Kidney capillary endothelial cell (primary cell): ENCODE measurements at places on chromosomes 7 and 10.

DNA sequence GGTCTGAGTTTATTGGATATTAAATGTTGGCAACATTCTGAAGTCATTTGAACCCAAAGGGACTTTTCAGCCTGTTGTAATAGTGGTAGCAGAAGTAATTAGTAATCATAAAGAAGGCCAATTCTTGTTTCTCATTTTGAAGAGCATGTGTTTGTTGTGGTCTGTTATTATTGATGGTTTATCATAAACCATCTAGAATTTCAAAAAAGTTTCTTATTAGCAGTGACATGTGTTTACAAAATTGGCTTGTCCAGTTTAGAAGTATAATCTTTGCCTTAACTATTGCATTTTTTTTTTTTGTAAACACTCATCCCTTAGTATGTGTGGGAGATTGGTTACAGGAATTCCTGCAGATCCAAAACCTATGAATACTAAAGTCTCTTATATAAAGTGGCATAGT lies 177.8 kb downstream of the BBS9 start:
- no peak for DNase-seq

- DNase-seq: peak; percentile 79
Observed at GRCh38 chr7:30412782-30413504, 65.6 kb downstream of the NOD1 start.

DNA sequence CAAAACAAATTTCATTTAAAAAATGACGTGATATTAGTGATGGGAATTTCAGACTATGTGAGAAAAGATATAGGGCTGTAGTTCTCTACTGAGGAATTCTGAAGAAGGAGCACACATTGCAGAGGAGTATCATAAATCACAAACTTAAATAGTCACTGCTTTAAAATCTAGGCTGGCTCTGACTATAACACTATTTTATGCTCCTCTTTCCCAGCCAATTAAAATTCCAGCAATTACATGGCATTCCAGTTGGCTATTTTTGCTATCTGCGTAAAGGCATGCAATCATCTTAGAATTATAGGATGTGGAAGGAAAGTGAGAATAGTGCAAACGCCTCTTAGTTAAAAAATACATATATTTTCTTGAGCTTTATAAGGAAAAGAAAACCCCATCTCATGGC lies 123.1 kb downstream of the GNAI1 start:
- DNase-seq: no peak

DNA sequence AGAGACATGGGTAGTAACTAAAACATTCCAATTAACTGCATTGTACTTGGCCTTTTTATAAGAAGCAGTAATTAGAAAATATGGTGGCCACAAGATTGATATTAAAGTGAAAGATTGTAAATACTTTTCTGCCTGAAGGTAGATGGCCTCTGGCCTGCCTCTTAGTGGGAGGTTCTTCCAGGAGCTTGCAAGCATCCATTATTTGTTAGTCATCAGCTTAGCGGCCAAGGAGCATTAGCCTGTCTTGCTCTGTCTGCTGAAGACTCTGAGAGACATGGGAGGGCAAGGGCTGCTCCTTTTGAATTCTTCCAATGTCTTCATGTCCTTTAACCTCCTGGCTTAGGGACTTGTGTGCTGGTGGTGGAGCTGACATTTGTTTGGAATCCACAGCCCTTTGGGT lies 80.4 kb downstream of the TCF7L2 start:
- no peak for DNase-seq

GRCh38 chr10:1299041-1299726 lies 243.0 kb downstream of the WDR37 start:
- DNase-seq: no peak

DNA sequence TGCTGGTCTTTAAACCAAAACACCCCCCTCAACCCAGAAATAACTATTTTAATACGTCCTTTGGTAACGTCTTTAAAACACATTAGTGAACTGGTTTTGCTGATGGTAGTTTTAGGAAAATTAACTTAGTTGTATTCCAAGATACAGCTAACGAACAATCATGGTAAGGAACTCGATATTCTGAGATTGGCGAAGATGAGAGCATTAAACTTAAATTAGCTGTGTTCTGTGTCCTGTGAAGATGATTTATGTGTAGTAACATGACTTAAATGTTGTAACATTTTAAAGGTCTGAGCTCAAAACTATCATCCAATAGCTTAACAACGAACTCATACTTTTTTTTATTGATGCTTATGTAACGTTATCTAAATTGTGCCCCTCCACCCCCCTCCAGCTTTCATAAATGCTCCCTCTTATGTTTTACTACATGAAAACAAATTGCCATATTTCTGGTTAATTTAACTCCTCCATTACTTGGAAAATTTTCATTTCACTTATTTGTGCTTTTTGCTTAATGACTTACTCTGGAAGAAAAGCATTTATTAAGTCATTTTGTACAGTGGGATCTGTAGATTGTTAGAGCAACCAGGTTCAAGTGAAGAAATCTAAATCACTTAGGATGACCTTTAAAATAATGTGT lies 1.7 kb downstream of the SDK1 start:
- no peak for DNase-seq

- no peak for DNase-seq
Observed at GRCh38 chr7:23226844-23227450, 19.6 kb upstream of the GPNMB start.

GRCh38 chr10:99926925-99927720 lies 82.6 kb downstream of the DNMBP start:
- peak; percentile 40 for DNase-seq

DNA sequence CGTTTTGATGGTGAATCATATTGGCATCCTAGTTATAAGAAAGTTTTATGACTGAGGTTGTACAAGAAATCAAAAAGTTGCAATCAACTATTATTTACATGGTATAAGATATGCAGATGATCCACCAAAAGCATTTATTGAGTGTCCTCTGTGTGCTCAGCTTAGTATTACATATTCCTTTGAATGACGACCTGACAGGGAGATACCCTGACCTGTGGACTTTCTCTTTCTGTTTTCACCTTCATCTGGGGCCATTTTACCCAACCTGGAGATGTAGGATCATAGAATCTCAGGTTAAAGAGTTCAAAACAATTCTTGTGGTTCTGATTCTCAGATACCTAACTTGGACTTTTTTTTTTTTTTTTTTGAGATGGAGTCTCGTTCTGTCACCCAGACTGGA lies 269.1 kb upstream of the SORCS1 start:
- DNase-seq: no peak

GRCh38 chr10:86250399-86250798 lies 116.2 kb downstream of the GRID1 start:
- DNase-seq: no peak

GRCh38 chr10:58177362-58177947 lies 90.2 kb downstream of the IPMK start:
- DNase-seq: peak; percentile 51

DNA sequence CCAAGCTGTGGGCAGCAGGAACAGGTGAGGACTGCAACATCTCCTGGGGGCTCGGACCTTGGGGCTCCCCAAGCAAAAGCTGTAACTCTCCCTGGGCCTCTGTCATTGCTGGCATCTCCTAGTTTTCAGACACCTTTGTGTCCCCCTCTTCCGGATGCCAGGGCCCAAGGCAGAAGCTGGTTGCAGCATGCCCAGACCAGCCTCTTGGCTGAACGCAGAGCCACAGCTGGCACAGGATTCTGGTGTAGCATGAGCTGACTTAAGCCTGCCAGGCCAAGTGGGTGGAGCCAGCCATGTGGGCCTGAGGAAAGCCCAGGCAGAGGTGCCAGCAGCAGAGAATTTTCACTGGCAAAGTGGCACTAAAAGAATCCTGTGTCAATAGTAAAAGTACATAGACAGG lies 43.5 kb downstream of the ZWINT start:
- DNase-seq: no peak

GRCh38 chr7:73436031-73436929 lies 2.7 kb downstream of the FZD9 start:
- DNase-seq: no peak

DNA sequence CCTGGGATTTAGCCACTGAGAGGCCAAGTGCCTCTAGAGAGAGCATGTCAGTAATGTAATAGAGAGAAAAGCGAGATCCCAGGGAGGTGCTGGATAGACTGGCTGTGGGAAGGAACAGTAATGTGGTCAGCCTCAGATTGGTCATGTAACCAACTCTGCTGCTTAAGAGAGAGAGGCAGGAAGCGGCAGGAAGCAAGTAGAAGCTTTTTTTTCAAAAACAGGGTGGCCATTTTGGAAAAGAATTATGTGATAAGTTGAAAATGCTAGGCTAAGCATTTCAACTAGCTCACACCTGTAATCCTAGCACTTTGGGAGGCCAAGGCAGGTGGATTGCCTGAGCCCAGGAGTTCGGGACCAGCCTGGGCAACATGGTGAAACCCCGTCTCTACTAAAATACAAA lies 3.7 kb upstream of the PCOLCE start:
- no peak for DNase-seq

GRCh38 chr10:130748409-130749057 lies 563.0 kb downstream of the TCERG1L start:
- DNase-seq: no peak

DNA sequence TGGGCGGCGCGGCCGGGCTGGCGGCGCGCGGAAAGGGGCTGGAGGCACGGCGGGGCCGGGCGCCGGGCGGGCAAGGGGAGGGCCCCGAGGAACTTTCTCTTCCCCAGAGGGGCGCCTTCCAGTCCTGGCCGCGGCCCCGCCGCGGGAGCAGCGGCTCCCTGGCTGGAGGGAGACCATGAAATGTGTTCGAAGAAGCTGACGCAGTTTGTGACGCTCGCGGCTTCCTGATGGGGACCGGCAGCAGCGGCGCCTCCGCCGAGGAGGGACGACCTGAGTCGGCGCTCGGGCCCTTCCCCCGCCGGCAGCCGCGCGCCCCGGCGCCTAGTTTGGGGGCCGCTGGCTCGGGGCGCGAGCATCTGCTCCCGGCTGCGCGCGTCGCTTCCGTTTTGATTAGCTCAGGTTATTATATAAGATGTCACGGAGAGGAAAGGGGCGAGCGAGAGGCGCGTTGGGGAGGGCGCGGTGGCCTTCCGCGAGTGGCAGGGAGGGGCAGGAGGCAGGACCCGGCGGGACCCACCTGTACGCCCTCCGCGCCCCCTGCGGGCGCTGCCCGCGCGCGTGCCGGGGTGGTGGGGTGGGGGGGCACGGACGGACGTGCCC lies 57.1 kb upstream of the PCGF5 start:
- DNase-seq: peak; percentile 58

- DNase-seq: no peak
Observed at GRCh38 chr10:122249991-122250750, 20.9 kb upstream of the BTBD16 start.

GRCh38 chr7:11843113-11843765 lies 11.2 kb upstream of the THSD7A start:
- DNase-seq: no peak

DNA sequence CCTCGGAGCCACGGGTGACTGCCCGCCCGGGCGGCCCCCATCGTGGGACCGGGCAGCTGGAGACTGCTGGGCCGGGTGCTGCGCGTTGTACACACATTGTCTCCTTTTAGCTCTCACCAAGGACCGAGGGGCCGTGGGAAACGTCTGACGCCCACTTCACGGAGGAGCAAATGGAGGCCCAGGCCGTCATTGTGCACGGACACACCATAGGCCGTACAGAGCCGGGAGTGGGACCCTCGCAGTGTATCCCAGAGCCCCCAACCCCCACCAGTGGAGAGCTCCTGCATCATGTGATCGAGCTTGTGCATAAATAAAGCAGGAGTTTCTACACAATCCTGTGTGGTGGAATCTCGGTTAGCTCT lies 722 bp downstream of the DENND10 start:
- DNase-seq: no peak

DNA sequence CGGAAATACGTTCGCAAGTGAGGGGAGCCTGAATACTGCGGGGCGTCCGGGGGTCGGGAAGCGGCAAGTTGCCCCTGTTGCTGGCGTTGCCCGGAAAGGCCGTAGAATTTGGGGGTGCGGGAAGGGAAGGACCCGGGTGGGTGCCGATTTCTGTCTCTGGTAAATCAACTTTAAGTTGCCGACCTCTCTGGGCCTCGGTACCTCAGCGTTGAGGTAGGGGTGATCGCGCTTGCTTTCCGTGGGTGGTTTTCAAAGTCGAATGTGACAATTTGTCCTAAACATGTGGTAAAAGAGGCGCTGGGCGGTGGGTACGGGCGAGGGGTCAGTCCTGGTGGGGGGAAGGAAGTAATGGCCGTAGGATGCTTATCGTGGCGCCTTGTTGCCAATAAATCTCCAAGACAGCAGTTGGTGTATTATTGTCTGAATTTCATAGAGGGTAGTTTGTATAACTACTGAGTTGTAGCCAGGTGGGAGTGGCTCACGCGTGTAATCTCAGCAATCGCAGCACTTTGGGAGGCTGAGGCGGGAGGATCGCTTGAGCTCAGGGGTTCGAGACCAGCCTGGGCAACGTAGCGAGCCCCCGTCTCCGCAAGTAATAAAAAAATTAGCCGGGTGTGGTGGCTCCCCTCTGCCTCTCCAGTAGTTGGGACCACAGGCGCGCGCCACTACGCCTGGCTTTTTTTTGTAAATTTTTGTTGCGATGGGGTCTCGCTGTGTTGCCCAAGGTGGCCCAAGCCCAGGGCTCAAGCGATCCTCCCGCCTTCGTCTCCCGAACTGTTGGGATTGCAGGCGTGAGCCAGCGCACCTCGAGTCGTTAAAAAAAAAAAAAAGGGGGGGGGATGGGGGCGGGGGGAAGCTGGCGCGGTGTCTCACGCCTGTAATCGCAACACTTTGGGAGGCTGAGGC lies 644 bp downstream of the BUD23 start:
- no peak for DNase-seq

GRCh38 chr7:99386584-99387238 lies 12.2 kb downstream of the ARPC1B start:
- DNase-seq: peak; percentile 43

DNA sequence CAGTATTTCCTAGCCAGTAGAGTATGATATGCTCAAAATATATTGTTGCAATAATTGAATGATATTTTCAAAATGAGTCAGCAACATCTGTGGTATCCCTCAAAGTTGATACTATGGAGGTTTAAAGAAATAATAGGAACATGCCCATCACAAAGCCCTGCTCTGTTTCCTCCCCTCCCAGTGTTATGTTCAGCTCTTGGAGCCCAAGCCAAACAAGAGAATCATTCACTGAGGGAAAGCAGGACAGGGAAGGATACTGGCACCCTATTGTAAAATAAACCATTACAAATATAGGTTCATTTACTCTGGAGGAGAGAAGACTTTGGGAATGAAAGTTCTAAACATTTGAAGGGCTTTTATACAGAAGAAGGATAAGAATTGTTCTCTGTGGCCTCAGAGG lies 37.6 kb downstream of the SORCS3 start:
- no peak for DNase-seq

DNA sequence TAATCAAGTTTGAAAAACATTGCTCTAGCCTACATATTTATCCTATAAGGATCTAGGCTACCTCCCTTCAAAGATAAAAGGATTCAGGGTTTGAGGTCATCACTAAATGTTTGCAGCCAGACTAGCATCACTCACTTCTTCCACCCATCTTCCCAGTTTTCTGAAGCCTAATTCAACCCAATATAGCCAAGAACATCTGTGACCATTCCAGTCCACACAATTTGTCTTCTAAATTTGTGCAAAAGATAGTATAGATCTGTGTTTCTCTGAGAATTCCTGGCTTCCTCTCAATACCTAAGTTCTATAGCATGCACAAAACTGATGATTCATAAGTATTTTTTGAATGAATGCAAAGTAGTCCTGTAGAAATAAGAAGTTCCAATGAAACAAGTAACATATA lies 103.0 kb upstream of the CDK1 start:
- no peak for DNase-seq

- DNase-seq: no peak
Observed at GRCh38 chr7:133904776-133905175, 222.4 kb upstream of the LRGUK start.

- DNase-seq: no peak
Observed at GRCh38 chr7:19235680-19236079, 90.5 kb upstream of the FERD3L start.
